Activated T-cell treated with anti-CD3 and anti-CD28 coated beads for 48 hours (primary cell): ENCODE measurements at places on chromosomes 7 and 10.

DNA sequence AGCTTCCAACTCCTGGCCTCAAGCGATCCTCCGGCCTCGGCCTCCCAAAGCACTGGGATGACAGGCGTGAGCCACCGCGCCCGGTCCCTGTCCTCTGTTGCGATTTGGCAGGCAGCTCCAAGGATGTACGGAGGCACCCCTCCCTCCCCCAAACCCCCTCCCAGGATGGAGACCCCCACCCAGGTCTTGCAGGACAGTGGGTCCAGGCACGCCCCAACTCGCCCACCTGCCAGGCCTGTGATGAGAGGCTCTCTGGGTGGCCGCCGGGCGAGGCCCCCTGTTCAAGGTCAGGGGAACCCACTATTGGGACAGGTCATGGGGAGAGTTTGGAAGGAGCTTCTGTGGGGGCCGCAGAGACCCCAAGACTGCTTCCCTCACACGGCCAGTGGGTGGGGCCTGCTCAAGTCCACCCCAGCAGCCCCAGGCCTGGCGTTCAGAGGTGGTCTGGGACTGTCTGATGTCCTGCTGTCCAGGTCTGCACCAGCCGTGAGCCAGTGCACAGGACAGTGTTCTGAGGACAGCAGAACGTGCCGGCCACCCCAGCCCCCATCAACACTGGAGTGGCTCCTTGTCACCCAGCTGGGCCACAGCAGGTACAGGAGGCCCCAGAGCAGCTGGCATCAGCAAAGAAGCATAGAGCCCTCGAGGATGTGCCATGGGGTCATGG lies 2.5 kb downstream of the ADAP1 start:
- no peak for DNase-seq

DNA sequence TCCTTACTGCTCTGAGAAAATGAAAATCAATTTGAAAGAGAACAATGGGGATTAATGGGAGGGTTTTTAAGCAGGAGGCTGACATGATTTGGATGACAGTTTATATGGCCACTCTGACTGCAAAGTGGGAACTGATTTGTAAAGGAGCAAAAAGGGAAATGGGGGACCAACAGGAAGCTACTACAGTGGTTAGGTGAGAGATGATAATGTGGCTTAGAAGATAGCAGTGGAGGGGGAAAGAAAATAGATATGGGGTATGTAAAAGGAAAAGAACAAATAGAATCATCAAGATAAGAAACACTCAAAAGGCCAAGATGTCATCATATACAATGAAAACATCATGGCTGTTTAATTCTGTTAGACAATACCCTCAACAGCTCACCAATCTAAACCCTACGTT lies 177.5 kb downstream of the ANK3 start:
- no peak for DNase-seq

DNA sequence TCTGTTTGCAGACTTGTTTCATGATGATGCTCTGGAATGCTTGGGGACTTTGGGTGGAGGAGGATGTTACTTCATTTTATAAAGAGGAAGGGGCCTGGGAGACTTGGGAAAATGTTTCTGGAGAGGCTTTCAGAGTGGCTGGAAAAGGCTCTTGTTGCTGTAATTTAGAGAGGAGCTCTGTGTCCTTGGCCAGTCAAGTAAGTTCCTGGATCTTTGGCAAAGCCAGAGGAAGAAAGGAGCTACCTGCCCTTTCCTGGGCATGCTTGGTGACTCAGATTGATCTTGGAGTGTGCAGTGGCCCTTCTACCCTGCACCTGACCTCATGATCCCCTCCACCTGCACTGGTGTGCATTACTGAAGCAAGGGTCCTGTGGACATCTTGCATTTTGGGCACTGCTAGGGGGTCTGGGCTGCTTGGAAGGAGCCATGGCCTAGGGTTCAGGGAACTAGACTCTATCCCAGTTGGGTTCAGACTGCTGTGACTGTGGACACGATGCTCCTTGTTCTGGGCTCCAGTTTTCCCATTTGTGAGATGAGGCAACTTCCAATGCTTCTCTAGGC lies 56.1 kb downstream of the ADCYAP1R1 start:
- no peak for DNase-seq

DNA sequence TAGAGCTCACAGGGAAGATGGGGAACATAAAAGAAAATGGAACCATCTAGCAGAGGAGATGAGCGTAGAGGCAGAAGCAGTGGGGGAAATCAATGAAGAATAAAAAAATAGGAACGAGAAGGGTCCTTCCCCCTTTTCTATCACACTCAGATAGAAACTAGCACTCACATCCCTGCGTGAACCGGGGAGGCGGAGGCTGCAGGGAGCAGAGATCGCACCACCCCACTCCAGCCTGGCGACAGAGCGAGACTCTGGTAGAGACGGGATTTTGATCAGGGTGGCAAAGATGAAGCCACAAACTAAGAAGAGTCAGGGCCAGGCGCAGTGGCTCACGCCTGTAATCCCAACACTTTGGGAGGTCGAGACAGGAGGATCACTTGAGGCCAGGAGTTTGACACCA lies 64.7 kb upstream of the ECHDC3 start:
- DNase-seq, result no peak
